ENCODE measurements at places on chromosomes 7 and 10.
A peak's percentile ranks its signal among the peaks of the same experiment; 100 is the strongest.

DNA sequence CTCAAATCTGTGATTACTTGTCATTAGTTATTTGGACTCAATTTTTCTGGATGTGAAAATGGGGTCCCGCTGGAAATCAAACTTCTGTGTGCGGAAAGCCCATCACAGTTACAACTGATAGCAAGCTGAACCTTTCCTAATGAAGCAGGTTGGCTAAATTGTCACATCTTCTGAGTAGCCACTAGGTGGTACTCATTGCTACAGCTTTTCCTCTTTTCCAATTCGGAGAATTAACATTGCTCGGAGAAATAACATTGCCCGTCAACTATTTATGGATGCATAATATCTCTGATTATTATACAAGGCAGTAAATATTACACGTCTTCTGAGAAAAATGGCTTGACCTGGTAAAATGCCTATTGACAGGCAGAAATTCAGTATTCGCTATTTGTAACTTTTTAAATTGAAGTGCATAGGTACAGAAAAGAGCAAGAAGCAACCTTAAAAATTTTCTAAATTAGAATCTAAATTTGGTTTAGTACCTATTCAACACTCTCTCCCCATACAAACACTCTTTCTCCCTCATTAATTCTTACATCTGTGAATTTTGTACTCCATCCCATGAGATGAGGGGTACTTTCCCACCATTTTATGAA is 17.3 kb upstream of the BLOC1S2 start:
- peak; percentile 38 for DNase-seq

DNA sequence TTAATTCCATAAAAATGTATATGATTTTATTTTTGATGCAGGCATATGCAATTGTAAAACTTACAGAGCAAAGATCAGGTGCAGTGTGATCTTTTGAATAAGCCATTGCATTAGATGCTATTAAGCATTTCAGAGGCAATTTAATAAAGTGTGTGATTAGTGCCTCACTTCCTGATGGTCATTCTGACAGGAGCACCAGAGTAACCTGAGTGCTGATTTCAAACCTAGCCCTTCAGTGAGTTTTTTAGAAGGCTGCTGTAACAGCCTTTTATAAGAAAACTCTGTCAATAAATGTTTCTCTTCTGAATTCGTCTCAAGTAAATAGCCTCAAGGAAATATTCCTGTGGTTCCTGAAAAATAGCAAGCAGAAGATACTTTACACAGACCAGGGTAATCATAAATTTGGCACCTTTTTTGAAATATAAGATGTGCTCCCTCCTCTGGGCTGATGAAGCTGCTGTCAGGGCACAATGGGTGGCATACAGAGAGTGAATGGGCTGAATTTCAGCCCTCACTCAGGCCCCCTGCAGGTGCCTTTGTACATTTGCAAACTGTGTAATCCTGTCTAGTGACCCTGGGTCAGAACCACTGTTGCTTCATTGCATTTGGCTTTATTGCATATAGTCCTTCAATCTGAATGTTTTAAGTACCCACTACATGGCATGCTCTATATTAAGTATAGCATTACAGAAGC is 193.7 kb upstream of the CSTF2T start:
- no peak for DNase-seq

DNA sequence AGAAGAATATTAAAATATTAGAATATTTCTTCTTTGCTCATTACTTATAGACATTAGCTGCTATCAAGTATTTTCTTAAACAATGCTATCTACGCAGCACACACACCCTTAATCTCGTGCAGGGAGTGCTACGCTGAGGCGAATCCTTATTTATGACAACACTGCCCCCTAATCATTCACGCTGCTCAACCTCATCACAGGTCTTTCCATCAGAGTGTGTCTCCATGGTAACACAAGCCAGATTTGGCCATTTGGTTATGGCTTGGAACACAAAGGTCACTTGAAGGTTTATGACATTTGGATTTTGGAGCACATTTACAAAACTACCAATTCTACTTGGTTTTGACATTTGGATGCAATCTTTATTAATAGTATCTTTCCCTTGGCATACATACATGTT is 45.4 kb upstream of the MYO3A start:
- DNase-seq = no peak

- no peak for DNase-seq
These were observed 189.8 kb downstream of the CELF2 start for GRCh38 chr10:11207560-11207844.

DNA sequence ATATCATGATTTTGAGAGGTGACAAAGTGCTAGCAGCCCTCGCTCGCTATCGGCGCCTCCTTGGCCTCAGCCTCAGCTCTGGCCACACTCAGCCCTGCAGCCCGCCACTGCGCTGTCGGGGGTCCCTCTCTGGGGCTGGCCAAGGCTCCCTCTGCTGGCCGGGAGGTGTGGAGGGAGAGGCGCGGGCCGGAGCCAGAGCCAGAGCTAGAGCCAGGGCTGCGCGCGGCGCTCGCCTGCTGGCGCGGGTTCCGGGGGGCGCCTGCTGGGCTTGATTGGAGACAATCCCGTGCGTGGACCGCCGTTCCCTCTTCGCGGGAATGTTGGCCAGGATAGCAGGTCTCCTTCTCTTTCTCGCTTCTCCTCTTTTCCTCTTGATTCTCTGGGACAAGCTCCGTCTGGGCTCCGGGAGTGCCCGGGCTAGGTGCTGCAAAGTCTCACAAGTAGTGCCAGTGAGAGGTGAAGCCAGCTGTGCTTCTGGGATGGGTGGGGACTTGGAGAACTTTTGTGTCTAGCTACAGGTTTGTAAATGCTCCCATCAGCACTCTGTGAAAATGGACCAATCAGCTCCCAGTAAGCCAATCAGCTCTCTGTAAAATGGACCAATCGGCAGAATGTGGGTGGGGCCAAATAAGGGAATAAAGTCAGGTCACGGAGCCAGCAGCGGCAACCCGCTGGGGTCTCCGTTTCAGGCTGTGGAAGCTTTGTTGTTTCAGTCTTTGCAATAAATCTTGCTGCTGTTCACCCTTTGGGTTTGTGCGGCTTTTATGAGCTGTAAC is 43.4 kb upstream of the ELMO1 start:
- DNase-seq = no peak

DNA sequence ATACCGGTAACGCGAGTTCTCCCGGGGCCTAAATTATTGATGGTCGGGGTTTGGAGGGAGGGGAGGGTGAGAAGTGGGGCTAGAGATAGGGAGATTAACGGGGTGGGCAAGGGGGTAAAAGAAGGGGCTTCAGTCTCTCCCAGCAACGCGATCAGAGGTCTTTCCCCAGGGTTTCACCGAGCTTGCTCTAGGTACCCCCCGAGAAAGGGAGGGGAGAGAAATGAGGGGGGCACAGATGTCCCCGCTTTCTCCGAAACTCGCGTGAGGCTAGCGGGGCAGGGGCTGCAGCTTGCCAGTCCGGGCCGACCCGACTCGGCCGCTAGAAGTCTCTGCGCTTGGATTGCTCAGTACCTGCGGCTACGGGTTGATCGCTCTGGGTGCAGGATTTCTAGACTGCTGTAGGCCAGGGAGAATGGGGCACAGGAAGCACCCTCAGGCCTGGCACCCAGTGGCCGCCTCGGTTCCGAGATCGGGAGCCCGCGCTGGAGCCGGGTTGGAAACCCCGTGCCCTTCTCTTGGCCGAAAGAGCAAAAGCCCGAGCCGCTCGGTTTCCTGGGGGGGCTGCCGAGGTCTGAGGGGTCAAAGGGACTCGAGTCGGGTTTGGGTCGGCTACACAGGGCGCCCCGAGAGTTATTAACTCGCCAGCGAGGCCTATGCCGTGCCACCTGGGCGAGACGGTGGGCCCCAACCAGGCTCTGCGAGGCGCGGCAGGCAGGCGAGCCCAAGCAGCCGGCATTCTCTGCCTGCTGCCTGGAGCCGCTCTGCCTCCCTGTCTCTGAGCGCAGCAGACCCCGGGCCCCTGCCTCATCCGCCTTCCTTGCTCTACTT is 3.1 kb downstream of the PAX2 start:
- no peak for DNase-seq

DNA sequence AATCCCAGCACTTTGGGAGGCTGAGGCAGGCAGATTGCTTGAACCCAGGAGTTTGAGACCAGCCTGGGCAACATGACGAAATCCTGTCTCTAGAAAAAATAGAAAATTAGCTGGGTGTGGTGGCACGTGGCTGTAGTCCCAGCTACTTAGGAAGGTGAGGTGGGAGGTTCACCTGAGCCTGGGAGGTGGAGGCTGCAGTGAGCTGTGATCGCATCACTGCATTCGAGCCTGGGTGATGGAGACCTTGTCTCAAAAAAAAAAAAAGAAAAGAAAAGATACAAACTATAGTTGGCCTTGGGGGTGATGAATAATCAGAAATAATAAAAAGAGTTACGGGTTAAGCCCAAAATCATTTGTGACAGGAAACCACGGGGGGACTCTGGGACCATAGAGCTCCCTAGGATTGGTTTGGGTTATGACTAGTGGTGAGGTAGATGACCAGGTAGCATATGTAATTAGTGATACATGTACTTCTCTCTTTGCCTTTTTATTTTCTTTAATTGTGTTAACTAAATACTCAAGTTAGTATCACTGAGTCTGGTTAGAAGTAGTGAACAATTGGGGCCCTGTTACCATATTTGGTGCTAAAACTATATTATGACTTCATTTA is 10.4 kb upstream of the ASCC1 start:
- no peak for DNase-seq

GRCh38 chr10:110153396-110153795 is 54.0 kb upstream of the MXI1 start:
- DNase-seq = no peak

DNA sequence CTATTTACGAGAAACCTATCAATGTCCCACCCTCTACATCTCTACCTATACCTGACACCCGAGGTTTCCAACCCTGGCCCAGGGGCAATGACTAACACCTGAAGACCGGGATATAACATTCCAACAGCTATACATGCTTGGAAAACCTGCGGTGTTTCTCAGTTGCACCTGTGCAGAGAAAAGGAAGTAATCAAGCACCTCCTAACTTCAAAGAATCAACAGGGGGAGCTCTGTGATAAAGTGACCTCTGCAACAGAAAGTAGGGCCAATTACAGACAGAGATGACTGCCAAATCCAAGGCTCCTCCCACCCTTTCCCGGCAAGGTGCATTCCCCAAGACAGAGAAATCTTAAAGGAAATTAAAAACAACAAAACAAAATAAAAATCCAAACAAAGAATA is 41.3 kb downstream of the CCDC6 start:
- DNase-seq = no peak

- DNase-seq = no peak
These were observed 31.8 kb downstream of the REEP3 start for GRCh38 chr10:63553031-63553430.

- no peak for DNase-seq
These were observed 722.2 kb downstream of the PARD3 start for GRCh38 chr10:34092891-34093290.

DNA sequence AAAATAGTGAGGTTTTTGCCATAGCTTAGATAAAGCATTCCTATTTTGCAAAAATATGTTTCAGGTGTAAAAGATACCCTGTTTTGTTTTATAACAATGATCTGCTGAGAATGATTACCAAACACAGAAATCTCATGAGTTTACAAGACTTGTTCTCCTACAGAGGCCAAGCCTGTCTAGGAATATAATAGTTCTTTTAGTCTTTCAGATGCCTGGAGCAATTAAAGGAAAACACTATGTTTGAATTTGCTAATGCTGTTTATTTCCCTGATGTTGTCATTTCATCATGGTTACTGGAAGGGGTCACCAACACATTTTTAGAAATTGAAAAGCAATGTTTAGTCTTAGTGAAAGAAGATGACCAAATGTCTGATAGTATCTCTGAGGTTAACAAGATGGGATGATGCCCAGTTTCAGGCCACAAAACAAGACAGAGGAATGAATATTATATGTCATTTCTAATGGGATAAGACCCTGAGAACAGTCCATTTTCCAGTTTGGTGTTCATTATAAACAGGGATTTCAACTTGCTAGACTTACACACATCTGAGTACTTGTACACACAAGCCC is 559.9 kb downstream of the INHBA start:
- no peak for DNase-seq

DNA sequence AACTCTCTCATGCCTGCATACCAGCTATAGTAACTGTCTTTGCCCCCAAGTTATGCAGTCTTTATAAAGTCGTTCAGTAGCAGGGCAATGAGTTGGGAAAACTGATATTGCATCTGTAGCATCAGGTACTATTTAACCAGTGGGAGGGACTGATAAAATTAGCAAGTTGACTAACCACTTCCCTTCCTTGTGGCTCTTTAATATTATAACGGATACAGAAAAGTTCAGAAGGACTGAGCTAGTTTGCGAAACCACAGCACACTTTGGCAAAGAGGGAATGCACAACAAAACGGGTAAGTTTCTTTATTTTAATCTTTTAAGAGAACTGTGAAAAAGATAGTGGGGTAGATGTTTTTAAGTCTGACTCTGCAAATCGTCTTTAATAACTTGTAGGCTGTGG is 205.3 kb upstream of the HDAC9 start:
- no peak for DNase-seq

GRCh38 chr7:108307194-108307593 is 149.0 kb downstream of the NRCAM start:
- no peak for DNase-seq

DNA sequence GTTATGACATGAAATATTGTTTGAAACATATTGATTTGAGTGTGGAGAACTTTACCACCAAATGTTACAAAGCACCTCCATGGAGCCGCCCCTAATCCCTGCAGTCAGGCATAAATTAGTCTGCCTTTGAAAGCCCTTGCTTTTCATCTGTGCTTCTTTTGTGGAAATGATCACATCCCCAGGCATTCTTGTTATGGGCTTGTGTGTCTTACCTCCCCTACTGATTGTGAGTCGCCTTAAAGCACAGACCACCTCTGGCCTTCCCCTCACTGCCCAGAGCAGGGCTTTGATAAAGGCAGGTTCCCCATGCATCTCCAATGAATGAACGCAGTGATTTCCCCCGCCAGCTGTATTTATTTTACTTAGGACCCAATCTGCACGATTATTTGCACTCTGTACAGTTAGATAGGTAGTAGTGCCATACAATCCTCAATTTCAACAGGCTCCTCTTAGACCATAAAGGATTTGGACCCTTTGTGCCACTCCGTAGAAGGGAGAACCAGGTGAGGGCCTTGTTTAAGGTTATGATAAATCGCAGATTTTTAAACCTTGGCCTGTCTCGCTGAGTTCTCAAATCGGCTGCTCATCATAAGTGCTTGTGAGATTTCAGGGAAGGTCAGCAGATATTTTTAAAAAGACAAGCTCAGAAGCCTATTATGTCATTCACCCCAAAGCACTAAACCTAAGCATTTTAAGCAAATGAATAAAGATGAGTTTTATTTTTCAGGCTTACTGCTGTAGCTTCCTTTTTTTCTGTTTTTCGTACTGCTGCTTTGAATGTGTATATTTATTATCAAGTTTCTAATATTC is 107.8 kb downstream of the CUBN start:
- no peak for DNase-seq

DNA sequence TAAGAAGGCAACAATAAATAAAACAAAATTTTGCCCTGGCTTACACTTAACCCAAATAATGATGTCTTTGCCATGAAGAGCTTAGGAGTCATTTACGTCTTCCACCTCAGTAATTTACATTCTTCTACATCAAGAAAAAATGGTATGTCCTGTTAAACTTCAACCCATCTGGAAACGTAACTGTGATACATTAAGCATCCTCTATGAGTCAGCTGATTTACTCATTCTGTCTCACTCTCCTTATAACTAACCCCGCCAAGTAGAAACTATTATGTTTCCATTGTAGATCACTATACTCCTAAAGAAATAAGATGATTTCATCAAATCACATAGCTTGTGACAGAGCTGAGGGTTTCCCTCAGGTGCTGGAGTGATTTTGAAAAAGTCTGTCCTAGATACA is 330.7 kb downstream of the CDC14C start:
- no peak for DNase-seq

GRCh38 chr10:51158832-51159231 is 84.5 kb downstream of the PRKG1 start:
- no peak for DNase-seq

GRCh38 chr10:12198156-12198555 is 2.2 kb downstream of the CDC123 start:
- no peak for DNase-seq
